ENCODE measurements at places on chromosomes 3 and 15.

- DNase-seq: no peak
Measured at GRCh38 chr3:125024817-125025216, 31.0 kb downstream of the HEG1 start.

- no peak for DNase-seq
Measured at GRCh38 chr15:54289590-54290136, 311.4 kb downstream of the UNC13C start.

DNA sequence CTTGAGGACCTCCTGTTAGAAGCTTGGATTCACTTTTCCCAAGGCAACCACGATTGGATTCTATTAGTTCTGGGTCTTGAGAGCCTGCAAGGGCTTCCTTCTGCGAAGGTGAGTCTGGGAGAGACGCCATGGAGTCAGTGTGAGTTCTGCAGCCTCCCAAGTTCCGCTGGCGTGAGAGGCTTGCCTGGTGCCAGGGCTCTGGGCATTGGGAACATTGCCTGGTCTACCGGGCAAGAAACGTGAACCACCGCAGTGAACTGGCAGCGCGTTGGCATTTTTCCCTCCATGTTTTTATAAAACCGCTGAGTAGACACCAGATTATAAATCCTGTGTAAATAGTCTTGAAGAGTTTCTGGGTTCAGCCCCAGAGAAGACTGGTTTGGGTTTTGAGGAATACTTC, 160.9 kb downstream of the IGF1R start:
- no peak for DNase-seq

GRCh38 chr15:75942464-75942863, 38.8 kb downstream of the FBXO22 start:
- no peak for DNase-seq

DNA sequence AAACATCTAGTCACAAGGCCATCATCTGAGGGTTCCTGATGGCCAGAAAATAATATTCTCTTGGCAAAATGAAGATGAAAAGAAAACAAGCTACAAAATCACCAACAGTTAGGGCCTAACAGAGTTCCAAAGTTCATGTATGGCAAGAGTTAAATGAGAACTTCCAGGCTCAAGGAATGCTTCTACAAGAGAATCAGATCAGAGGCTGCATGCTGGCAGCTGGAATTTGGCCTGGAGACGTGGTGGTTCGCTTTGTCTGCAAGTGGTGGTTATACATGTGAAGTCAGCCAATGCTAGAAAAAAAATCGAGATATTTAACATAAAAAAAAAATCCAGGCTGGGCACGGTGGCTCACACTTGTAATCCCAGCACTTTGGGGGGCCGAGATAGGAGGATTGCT, 5.6 kb downstream of the SIAH2 start:
- no peak for DNase-seq

- DNase-seq: no peak
Measured at GRCh38 chr3:513301-513700, 316.7 kb downstream of the CHL1 start.

DNA sequence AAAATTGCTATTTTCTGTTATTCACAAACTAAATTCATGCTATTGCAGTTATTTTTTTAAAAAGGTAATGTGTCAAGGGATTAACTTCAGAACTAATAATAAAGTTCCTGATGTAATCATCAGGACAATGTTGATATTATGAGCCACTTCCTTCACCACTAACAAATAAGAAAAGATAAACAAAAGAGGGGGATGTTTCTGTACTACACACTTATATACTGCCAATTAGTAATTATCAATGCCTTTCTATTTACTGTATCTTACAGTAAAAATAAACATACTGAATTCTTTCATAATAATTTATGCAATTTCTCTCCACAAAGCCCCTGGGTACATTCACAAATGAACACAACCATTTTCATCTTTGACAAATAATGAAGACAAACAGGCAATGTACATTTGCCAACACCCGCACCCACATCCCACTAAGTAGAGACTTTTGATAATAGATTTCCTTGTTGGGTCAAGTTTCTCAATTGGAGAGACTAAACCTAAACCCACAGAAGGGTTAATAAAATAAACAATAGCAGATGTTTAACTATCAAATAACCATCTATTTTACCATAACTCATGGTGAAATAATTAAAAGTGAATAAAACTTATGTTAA, 3.7 kb downstream of the CBLB start:
- DNase-seq: no peak

DNA sequence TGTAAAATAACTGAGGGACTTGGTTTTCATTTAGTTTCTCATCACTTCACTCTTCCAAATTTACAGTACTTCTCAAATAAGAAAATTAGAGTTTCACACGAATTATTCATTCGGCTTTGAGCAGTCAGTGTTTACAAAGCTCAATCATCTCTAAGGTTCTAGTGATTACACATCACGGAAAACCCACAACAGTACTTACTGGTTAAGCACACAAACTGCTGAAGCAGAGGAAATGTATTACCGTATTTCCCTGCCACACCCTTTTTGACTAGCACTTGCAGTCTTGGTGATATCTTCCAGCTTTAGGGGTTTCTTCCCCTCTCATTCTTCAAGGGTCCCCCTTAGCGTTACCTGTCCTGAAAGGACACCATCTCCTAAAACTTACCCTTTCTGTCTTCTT, 164.8 kb upstream of the CDIN1 start:
- no peak for DNase-seq

- DNase-seq: no peak
Measured at GRCh38 chr3:111913163-111913763, 54.2 kb downstream of the PHLDB2 start.

DNA sequence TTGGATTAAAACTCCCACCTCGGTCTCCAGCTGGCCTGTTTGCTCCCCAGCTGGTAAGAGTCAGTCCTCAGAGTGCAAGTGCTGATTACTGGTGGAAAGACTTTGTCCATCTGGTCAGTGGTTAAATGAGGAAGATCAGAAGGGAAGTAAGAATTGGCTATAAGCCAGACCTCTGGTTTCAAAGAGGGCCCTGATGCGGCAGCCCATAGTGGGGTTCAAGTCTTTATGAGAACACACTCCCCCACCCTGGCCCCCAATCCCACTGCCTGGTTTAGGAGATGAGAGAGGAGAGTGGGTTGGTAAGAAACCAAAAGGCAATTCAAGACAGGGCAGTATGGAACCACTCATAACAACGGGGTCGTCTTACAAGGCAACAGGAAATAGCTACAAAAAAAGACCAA, 65.0 kb downstream of the FRMD4B start:
- DNase-seq: no peak

DNA sequence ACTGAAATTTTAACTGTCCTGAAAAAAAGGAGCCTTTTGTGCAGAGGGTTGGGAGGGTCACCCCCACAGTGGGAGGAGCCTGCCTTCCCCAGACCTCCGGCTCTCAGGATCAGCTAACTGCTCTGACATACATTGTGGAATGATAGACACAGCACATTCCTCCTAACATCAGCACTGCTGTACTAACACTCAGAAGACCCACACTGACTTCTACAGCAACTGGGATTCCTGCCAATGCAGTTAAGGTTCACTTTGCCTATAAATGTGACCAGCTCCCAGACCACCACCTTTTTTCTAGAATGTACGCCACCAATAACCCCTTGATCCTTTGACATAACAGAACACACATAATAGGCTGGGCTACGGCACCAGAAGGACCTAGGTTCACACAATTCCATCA, 3.2 kb downstream of the CPEB1 start:
- DNase-seq: no peak

DNA sequence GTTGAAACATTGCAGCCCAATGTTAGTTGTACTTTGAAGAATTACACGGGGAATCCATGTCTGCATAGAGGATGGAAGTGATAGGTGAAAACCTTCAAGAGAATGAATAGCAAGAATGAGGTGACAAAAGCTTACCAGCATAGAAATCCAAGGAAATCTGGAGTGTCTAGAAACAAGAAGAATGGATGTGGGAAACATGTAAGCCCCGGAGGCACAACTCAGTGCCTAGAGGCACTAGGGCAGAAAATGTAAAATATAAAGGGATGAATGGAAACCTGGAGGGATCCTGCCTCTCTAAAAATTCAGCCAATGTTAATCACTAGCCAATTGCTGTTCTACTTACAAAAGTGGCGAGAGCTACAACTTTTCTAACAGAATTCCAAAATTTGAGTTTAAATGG, 619.0 kb downstream of the TBL1XR1 start:
- DNase-seq: no peak

GRCh38 chr3:67012564-67012963, 14.5 kb downstream of the KBTBD8 start:
- no peak for DNase-seq

DNA sequence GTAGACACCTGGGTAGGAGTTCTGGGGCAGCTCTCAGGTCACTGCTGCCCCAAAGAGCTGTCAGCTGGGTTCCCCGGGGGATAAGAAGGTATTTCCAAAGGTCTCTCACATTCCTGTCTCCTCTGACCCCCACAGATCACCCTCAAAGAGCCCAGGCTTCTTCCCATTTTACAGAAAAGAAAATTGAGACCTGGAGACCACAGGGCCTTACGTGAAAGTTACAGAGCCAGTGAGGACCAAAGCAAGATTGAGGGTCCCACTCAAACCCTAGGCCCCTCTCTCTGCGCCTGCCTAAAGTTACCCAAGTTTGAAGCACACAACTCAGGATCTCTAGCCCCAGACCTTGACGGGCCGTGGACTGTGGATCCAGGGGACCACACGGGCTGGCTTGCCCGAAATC, 3.9 kb upstream of the ATP2B2 start:
- DNase-seq: no peak

- no peak for DNase-seq
Measured at GRCh38 chr3:46215810-46216414, 7.8 kb upstream of the CCR1 start.

GRCh38 chr15:73900095-73900712, 26.1 kb upstream of the LOXL1 start:
- no peak for DNase-seq

- DNase-seq: no peak
Measured at GRCh38 chr3:129695230-129695629, 88.8 kb upstream of the PLXND1 start.

DNA sequence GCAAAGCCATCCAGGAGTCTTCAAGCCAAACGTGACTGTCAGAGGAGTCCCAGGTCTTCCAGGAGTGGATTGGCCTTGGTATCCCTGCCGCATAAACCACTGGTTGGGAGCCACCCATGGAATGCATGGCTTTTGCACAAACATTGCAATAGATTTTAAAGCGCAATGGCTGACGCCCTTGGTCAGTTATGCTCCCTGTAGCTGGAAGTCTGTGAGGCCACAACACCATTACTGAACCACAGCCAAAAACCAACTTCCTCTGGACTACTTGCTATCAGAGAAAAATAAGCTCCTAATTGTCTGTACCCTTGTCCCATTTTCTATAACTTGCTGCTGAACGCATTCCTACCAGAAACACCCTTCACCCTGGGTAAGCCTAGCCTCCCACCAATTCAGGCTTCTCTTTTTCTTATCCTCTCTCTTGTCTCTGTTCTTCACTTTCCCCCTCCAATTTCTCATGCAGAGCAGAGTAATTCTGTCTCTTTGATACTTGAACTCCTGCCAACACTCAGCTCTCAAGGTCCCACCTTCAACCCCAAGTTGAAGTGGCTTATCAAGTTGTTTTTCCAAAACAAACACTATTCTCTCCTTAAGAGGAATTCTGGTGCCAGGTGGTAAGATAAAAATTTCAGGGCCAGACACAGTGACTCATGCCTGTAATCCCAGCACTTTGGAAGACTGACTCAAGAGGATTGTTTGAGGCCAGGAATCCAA, 176.4 kb upstream of the UBE2E1 start:
- DNase-seq: no peak

DNA sequence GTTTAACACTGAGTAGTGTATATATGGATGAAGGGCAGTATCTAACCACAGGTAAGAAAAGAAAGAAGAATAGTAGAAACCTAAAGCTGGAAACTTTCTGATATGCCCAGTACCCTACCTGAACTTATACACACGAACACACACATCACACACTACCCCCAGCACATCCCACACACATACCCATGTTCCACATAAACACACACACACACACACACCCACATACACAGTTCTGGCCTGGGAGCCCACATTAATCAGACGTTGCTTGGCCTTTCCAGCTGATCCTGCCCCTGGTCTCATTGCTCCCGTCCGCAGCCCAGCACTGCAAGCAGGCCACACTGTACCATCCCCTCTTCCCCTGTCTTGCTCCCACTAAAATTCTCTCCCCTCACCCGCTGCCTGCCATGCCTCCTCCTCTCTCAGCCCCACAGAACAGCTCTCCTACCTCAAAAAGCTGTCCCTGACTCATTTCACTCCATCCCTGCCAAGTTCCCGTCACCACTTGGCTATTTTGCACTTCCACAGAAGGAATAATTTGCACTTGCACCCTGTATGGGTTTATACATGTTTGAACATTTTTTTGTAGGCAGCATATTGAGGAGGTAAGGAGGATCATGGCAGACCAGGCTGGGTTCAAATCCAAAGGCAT, 185.8 kb upstream of the PPP2R3A start:
- no peak for DNase-seq

DNA sequence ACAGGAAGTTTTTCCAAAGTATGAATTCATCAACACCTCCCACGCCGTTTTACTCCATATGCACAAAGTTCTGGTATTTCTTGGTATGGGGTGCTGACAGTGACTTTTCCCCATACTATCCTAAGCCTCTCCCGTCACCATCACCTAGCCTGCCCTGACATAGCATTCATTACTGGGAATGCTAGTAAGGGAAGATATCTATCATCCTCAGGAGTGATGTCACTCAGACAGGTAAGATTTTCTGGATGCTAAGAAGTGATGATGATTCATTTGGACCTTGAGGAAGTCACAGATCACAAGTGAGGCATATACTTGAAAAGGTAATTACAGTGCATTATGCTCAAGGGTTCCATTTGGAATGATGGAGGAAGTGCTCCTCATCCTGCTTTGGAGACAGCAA, 355.1 kb upstream of the STAC start:
- no peak for DNase-seq

GRCh38 chr3:141373232-141373631, 4.9 kb downstream of the ZBTB38 start:
- no peak for DNase-seq

DNA sequence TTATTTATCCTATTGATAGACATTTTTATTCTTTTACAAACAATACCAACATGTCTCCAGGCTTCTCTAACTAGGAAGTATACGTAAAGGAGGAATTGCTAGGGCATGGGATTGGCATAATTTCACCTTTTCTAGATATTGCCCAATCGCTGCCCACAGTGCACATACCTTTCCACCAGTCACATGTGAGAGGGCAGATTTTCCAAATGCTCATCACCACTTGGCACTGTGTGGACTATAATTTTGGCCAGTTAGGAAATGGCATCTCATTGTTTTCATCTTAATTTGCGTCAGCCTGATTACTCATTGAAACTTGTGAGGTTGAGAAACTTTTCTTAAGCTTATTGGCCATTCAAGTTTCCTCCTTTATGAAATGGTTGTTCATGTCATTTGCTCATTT, 57.4 kb upstream of the POLR2M start:
- DNase-seq: no peak
